Stimulated activated CD4-positive, alpha-beta T cell treated with anti-CD3 and anti-CD28 coated beads, Interleukin-12 subunit alpha, Interleukin-12 subunit beta, amount 100 ng/mL, for 4 hours (primary cell): ENCODE measurements at places on chromosomes 16 and 17.

DNA sequence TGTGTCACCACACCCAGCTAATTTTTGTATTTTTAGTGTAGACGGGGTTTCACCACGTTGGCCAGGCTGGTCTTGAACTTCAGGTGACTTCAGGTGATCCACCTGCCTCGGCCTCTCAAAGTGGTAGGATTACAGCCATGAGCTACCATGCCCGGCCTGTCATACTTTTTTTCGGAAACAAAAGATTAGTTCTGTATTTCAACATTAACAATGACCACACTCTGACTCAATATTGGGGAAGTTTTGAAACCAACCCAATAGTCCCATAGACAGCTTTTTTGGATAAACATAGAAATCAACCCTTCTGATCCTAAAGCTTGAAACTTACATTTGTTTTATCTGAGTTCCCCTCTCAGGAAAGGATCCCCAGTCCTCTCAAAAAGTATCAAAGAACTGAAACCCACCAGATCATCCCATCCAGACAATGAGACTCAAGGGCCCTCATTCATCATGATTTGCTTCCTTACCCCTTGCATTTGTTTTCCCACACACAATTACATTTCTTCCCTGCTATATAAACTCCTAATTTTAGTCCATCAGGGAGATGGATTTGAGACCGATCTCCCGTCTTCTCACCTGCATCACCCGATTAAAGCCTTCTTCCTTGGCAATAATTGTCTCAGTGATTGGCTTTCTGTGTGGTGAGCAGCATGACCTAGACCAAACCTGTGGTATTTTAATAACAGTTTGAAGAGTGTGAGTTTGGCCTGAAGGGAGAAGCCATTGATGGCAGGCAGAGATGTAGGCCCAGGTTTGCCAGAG is 7.2 kb upstream of the AGRP start:
- no peak for DNase-seq

DNA sequence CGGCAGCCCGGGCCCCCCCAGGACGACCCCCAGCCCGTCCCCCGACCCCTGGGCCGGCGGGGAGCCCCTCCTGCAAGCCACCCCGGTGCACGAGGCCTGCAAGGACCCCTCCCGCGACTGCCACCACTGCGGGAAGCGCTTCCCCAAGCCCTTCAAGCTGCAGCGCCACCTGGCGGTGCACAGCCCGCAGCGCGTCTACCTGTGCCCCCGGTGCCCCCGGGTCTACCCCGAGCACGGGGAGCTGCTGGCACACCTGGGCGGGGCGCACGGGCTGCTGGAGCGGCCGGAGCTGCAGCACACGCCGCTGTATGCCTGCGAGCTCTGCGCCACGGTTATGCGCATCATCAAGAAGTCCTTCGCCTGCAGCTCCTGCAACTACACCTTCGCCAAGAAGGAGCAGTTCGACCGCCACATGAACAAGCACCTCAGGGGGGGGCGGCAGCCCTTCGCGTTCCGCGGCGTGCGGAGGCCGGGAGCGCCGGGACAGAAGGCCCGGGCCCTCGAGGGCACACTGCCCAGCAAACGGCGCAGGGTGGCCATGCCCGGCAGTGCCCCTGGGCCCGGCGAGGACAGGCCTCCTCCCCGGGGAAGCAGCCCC is 15.6 kb upstream of the ZFPM1 start:
- DNase-seq, result peak; percentile 73

GRCh38 chr16:51766739-51767138 is 615.7 kb upstream of the SALL1 start:
- DNase-seq, result no peak

DNA sequence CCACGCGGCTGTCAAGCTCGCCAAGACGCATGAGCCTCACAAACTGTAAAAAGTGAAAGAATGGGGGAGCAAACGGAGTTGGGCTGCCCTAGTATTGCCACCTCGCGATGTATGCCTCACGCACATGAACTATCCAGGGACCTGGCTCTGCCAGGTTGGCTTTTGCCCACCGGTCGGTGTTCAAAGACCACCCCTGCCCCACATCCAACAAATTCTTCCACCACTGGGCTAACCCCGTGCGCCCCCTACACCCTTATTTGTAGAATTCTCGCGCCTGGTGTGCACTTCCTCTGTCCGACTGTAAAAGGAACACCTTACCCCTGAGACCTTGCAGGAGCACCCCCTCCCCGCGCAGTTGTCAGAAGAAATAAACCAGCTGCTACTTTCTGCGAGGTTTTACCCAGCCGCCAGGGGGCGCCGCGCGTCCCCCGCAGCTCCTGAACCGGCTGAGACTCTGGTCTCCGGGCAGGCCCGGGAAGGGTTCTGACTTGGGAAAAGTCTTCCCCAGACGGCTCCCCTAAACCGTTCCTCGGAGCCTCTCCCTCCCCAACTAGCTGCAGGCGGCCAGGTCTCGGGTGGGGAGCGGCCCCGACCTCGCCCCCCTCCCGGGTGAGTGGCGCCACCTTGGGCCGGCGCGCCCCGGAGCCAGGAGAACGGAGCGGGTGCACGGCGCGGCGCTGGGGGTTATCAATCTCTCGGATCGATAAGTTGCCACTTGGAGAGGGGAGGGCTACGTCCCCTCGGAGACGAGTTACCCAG is 1.7 kb upstream of the ZNF423 start:
- DNase-seq, result peak; percentile 36

- no peak for DNase-seq
These were observed 2.3 kb downstream of the DDX19A start for GRCh38 chr16:70348991-70349390.

DNA sequence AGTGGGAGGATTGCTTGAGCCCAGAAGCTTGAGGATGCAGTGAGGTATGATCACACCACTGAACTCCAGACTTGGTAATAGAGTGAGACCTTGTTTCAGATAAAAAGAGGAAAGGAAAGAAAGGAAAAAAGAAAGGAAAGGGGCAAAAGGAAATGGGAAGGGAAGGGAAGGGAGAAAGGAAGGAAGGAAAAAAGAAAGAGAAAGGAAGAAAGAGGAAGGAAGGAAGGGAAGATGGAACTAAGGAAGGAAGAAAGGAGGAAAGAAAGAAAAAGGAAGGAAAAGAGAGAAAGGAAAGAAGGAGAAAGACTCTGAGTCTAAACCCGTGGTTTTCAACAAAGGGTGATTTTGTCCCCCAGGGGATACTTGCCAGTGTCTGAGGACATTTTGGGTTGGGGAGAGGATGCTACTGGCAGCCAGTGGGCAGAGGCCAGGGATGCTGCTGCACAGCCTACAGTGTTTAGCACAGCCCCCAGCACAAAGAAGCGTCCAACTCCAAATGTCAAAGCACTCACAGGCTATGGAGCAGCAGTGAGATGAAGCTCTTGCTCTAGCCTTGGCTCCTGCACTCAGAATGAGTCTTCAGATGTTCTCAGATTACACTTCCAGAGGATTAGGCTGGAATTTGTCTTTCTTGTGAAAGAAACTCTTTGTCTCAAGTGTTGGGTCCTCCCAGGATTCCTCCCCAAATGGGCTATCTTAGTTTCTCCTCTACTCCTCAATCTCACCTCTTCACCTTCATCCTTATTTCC is 64.2 kb downstream of the BMERB1 start:
- DNase-seq, result no peak

DNA sequence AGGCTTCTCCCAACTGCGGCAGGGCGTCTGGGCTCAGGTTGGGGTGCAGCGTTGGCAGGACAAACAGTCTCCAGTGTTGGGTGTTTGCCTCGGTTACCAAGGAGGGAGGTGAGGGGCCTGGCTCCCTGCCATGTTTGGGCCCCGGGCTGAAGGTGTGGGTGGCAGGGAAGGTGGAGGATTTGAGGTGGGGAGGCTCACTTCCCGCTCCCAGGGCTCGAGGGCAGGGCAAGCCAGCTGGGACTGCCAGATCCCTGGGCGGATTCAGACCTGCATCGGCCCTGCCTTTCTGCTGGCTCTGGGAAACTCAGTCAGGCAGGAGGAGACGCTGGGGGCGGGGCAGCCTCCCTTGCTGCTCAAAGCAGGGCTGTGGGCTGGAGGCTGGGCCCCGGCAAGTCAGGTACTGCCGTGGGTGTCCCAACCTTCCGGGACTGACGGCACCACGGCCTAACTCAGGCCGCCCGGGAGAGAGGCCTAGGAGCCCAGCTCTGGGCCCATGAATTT is 31.3 kb upstream of the KRT17 start:
- DNase-seq, result no peak

GRCh38 chr17:31492880-31493655 is 101.6 kb downstream of the RAB11FIP4 start:
- peak; percentile 69 for DNase-seq
